ENCODE measurements at places on chromosomes 16 and 17. TPM values are rescaled to one million over a fixed set of nuclear protein-coding genes. Genes with fewer than 3 reads are reported as not detected.

FOXN1 gene
- 0.03 TPM for total RNA-seq

FAM20A gene
- not detected for total RNA-seq

TBC1D3I gene
- 0.21 TPM for total RNA-seq

KRT15 gene
- 2.5 TPM for total RNA-seq

SPATA22 gene
- total RNA-seq, result not detected

POLR2A gene
- total RNA-seq, result 79.8 TPM

All from A549 treated with AZD2906 at 1 μM for 4 hours (cell line).